ENCODE measurements at places on chromosomes 4 and X.
A peak's percentile ranks its signal among the peaks of the same experiment; 100 is the strongest.

DNA sequence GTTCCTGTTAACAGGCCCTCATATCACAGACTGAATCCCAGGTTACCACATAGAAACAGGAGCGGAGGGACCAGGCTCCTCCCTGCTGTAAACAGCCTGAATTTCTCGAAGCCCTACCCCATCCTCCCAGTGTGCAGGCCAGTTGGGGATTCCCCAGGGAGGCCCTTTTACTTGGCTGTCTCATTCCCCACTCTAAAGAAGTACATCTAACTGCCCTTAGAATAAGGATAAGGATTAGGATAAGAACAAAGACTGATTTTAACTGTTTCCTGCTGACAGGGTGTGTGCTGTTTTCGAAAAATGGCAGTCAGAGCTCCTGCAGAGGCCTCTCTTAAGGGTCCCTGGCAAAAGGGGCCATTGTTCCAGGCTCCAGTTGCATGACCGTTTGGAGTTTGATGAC, 133.7 kb downstream of the PAPSS1 start:
- DNase-seq: no peak

DNA sequence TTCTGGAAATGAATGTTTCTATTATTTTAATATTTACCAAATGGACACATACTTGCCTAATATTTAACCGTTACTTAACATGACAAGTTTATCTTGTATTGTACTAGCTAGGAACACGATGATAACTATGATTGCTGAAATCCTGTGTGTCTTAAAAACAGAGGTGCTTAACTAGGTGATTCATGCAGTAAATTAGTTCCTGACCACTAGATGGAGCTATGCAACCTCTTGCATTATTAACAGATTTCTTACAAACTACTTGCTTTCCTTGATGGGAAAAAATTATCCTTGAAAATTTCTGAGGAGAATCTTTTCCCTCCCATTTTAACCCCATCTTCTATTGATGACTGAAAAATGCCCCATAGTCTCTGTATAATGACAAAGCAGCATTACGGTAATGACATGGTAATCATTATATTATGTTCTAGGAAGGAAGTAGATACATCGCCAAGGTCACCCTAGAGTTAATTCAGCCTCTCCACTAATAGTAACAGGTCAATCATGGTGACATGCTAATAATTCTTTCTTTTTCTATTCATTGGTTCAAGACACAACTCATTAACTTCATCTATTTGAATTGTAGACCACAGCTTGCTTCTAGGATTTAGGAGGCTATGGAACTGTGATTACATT, 844.2 kb downstream of the RAPGEF2 start:
- peak; percentile 31 for DNase-seq

- no peak for DNase-seq
These were observed 1043.6 kb downstream of the CCSER1 start for GRCh38 chr4:91170768-91171167.

- DNase-seq: no peak
These were observed 227.8 kb downstream of the ADGRL3 start for GRCh38 chr4:61427818-61428495.

- no peak for DNase-seq
These were observed 360.5 kb upstream of the SLC7A11 start for GRCh38 chr4:138602664-138603063.

GRCh38 chr4:7055111-7055989, 12.2 kb downstream of the TADA2B start:
- no peak for DNase-seq

- no peak for DNase-seq
These were observed 17.7 kb upstream of the TMEM154 start for GRCh38 chr4:152697284-152698088.

DNA sequence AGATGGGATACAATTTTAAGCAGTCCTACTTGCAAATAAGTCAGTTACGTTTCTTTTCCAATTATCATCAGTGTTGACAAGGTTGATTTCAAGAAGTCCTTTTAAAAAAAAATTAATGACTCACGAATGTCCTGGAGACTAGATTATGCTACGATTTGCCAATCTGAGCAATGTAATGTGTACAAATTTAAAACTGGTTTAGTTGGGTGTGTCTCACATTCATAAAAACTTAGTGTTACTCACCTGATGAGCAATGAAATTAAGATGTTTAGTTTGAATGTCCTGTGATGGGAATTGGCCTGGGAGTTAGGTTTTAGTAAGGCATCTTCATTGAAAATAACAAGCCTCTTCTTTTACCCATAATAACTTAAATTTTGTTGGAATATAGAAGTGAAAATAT, 136.7 kb upstream of the POF1B start:
- DNase-seq: no peak

DNA sequence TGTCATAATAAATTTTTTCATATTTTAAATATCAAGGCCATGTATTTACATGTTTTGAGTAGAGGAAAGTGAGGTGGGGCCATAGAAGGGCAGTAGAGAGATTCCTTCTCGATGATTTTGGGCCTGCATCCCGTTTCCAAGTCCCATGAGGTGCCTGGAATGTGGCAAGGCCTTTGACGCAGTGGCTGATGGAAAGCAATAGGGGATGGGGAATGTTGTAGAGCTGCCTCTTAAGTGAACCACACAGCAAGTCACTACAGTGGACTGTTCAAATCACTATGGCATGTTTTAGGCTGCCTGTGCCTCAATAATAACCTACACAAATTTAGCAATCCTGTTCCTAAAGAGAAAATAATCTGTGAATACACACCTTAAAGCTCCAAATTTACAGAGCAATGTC, 48.3 kb downstream of the ANXA5 start:
- no peak for DNase-seq

GRCh38 chrX:115350711-115351381, 61.3 kb downstream of the LUZP4 start:
- no peak for DNase-seq

DNA sequence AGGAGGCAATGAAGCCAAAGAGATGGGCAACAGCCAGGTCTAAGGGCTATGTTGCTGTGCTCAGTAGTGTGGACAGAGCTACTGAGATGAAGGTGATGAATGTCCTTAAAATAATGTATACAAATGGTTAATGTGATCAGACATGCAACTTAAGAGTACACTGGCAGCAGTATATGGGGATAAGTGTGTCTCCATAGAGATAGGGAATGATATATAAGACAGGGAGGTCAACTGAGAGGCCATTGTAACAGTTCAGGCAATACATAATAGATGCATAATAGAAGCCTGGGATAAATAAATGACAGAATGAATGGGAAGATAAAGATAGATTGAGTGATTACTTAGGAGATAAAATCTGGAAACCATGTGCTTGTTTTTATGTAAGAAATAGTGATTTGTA, 250.0 kb downstream of the CFAP299 start:
- no peak for DNase-seq

- DNase-seq: no peak
These were observed 51.4 kb upstream of the HHIP start for GRCh38 chr4:144594471-144594986.

GRCh38 chr4:9976293-9976692, 45.0 kb downstream of the SLC2A9 start:
- DNase-seq: no peak

DNA sequence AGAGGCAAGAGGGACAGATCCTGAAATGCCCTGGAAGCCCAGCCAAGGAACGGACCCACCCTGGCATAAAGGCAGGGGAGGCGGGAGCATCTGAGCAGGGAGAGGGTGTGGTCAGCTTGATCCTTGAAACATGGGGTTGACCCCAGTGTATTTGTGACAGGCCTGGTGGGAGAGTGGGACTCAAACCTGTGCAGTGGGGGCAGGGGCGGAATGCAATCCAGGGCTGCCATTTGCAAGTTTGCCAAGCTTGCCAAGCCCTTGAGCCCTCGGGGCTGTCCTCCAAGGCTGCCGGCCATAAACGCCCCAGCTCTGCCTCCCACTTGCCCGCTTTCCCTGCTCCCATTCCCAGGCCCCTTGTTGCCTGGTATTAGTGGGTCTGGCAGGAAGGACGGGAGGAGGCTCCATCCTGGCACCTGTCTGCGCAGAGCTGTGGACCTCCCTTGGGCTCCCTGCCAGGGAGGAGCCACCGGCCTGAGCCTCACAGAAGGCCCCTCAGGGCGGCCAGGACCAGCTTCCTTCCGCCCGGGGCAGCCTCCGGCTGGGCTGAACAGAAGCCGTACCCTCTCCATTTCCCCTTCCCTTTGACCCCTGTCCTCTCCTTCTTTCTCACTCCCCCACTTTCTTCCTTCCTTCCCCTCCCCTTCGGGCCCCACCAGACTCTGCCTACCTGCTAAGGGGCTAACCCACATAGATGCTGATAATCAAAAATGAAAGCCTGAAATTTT, 661 bp downstream of the S100P start:
- DNase-seq: no peak

DNA sequence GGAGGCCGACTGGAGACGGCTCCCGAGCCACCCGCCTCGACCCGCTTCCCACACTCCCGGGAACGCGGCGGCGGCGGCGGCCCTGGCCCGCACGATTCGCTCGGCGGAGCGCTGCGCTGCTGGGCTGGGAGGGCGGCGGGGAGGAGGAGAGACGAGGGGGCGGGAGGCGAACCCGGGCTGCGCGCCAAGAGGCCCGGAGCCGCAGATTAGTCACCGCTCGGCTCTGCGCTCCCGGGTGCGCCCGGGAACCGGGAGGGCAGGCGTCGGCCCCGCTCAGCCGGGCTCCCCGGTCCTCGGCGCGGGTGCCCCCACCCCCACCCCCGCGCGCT, 11.2 kb upstream of the BCOR start:
- no peak for DNase-seq

GRCh38 chrX:38774249-38774648, 27.0 kb upstream of the MID1IP1 start:
- DNase-seq: no peak

GRCh38 chr4:1577822-1578217, 106.3 kb downstream of the FAM53A start:
- DNase-seq: no peak

- DNase-seq: no peak
These were observed 72.6 kb upstream of the PPARGC1A start for GRCh38 chr4:23962462-23962861.

GRCh38 chr4:40838742-40839141, 89.0 kb downstream of the NSUN7 start:
- no peak for DNase-seq

- DNase-seq: no peak
These were observed 432.8 kb downstream of the ANKRD50 start for GRCh38 chr4:124279741-124280140.

DNA sequence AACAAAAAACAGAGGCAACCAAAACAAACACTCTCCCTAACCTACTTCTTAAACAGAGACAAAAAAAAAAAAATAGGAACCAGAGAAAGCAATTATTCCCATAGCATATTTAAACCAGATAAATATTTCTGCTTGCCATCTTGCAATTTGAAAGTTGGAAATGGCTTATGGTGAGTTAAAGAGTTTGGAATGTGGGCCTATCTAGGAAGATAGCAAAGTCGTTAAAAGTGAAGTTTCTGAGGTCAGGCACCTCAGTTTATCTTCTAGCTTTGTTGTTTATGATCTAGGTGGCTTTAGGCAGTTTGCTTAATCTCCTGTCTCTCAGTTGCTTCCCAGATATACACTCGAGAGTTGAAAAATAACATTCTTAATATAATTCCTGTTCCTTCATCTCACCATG, 284.2 kb downstream of the KCNIP4 start:
- DNase-seq: no peak

DNA sequence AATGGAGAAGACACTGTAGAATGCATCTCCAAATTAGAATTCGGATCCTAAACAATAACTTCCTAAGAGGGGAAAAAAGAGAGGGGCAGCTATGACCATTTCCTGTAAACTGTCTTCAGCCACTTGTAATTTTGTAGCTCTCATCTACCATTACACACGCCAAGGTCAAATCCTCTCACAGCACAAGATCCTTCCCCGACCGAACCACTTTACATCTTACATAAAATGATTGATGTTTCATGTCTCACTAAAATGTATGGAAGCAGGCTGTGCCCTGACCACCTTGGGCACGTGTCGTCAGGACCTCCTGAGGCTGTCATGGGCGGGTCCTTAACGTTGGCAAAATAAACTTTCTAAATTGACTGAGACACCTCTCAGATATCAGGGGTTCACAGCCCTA, 24.1 kb upstream of the PBDC1 start:
- DNase-seq: no peak

DNA sequence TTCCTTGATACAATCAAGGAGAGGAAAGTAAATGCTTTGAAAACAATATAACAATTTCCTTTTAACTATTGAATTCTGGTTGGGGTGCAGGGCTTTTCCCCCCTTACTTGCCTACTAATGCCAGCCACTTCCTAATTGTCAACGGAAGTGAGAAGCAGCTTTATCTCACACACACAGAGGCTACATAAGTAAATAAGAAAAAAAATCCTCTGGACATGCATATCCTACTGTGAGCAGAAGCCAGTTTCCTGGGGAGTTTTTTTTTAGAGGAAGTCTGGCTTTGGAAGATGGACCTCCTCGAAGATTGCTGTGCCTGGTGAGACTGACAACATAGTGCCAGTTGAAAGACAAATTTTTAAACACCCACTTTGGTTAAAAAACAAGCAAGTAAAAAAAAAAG, 180.6 kb downstream of the OPHN1 start:
- no peak for DNase-seq

DNA sequence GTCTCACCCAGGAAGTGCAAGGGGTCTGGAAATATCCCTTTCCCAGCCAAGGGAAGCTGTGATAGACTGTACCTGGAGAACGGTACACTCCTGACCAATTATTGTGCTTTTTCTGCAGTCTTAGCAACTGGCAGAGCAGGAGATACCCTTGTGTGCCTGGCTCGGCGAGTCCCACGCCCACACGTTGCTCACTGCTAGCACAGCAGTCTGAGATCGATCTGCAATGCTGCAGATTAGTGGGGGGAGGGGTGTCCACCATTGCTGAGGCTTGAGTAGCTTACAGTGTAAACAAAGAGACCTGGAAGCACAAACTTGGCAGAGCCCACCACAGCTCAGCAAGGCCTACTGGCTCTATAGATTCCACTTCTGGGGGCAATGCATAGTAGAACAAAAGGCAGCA, 138.5 kb downstream of the CHRDL1 start:
- no peak for DNase-seq

- no peak for DNase-seq
These were observed 113.6 kb downstream of the MID1 start for GRCh38 chrX:10506781-10507180.

- no peak for DNase-seq
These were observed 3.5 kb downstream of the EPGN start for GRCh38 chr4:74311696-74312313.

GRCh38 chrX:115642895-115643530, 82.0 kb downstream of the PLS3 start:
- DNase-seq: peak; percentile 1

- no peak for DNase-seq
These were observed 69.6 kb upstream of the PCDH18 start for GRCh38 chr4:137601934-137602333.

DNA sequence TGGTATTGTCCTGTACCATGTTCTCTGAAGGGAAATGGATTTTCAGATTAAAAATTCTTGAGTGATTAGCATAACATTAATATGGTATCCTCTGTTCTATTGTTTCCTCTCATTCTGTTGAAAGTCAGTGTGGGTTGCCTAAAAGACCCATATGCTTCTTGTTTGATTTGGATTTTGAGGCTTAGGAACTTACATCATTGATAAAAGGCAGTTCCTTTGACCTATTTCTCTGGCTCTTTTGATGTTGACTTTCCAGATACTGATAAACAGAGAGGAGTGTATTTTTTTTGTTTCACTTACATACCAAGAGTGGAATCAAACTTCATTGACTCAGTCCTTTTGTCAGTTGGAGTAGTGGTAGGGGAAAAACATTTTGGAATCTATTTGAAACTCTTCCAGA, 32.8 kb downstream of the TMEM144 start:
- DNase-seq: no peak

- DNase-seq: no peak
These were observed 160.5 kb upstream of the TAPT1 start for GRCh38 chr4:16386711-16387320.

GRCh38 chr4:40283968-40284367, 51.2 kb upstream of the CHRNA9 start:
- DNase-seq: no peak

Data from NCI-H1417 treated with DMSO at 0.1 percent for 48 hours (cell line).